Cardiac muscle cell (in vitro differentiated cells and primary cell): ENCODE measurements at places on chromosomes 2 and 18. TPM values are rescaled to one million over a fixed set of nuclear protein-coding genes. Genes with fewer than 3 reads are reported as not detected.
A peak's percentile ranks its signal among the peaks of the same experiment; 100 is the strongest.

DNA sequence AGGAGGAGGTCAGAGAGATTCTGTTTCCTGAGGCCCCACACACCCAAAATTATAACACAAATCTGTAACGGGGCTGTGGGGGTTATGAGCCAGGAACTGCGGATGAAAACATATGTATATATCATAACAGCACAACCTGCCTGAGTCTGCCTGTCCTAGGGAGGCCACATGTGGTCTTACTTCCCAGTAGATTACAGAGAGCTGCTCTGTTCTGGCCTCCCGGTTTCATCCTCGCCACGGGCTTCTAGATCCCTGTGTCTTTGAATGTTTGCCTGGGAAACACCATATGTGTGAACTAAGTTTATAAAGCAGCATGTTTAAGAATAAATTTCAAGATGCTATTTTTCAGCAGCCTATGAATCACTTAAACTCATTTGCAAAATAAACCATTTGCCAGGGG, 124.0 kb downstream of the TMEM200C start:
- no peak for DNase-seq

DSC3 gene
- total RNA-seq, result 1.2 and 3.3 TPM in 2 replicates

ITGB6 gene
- 0.12 and 0.28 TPM in 2 replicates for total RNA-seq

GRCh38 chr2:30223413-30223874, 7.9 kb upstream of the LBH start:
- no peak for DNase-seq

- DNase-seq, result no peak
Observed at GRCh38 chr2:73914667-73915066, 12.0 kb upstream of the DGUOK start.

GRCh38 chr2:150674283-150674682, 186.8 kb upstream of the RND3 start:
- DNase-seq, result no peak

EVX2 gene
- total RNA-seq, result 0.06 and 0.11 TPM in 2 replicates

GRCh38 chr18:76713432-76713831, 108.9 kb upstream of the ZNF236 start:
- no peak for DNase-seq

DNA sequence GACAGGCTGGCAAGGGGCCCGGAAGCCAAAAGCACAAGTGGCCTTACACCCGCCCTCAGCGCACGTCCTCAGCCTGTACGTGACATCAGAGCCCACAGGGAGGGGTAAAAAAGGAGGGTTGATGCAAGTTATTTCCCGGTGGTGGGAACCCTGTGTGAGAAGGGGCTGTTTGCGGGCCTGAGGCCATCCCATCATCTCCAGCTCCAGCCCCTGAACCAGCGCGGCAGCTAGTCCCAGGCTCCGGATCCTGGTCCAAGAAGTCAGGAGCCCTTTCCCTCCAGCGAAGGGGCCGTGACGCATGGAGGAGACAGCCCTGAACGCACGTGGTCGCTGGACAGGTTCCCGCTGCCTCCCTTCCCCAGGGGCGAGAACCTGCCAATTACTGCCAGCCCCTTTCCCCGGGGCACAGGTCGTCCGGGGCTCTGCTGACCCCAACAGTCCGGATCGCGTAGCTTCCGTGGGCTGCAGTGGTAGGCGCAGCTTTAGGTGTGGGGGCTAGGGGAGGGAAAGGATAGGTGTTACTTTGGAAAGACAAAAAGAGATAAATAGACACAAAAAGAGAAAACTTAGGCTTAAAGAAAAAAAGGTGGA, 1.3 kb upstream of the LRP2 start:
- DNase-seq, result peak; percentile 36

GRCh38 chr2:6793913-6794312, 71.8 kb downstream of the CMPK2 start:
- DNase-seq, result no peak

GRCh38 chr2:62186156-62186905, 9.6 kb upstream of the B3GNT2 start:
- DNase-seq, result peak; percentile 27

GRCh38 chr2:55116966-55117365, 66.7 kb upstream of the RTN4 start:
- no peak for DNase-seq

MAP2 gene
- 0.24 and 1.2 TPM in 2 replicates for total RNA-seq

GRCh38 chr2:154713675-154714074, 15.2 kb downstream of the KCNJ3 start:
- DNase-seq, result no peak
